EL (cell line): ENCODE measurements at places on chromosomes 1 and 21.

DNA sequence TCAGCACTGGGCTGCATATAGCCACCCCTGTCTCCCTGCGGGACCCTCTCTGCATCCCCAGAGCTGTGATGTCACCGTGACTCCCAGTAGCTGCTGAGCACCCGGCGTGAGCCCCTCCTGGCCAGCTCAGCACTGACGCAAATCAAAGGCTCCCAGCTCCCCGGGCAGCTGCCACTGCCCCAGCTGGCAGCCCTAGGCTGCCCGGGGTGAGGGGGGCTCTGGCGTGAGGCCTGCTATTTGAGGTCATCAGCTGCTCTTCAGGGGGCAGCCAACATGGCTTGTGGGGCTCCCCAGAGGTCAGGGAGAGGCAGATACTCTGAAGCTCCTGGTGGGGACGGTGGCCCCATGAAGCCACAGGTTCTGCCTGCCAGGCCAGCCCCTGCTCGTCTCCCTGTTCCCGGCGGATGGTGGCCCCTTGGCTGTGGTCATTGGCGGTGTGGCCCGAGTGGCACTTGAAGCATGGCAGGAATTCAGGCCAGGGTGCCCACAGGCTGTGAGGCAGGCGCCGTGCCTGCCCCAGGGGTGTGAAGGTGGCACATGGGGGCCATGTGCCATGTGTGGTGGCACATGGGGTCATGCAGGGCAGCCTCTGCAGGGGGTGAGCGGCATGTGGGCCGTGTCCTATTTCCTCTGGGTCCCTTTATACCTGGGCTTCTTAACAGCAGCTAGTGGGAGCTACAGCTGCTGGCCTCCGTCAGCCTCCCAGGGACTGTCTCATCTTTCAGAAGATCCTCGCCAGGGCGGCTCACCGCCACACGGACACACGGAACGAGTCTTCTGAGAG, 85.4 kb downstream of the SIK1 start:
- peak; percentile 16 for DNase-seq

DNA sequence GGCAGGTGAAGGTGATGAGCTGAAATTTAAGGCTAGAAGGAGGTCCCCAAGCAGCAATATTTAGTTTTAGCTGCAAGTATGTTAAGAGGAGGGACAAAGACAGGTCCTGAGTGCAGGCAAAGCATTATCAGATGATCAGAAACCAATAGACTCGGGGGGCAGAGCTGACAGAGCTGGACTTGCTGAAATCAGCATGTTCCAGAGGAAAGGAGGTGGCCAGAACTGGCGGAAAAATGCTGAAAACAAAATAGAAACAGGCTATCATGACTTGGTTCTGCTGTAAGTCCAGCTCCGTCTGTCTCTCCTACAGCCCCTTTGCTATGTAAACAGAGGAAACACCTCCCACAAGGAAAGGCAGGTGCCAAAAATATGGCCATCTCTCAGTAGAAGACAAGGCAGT, at the start of gene CD5L:
TSS of gene CD5L (minus strand) at position 101 of the 400 bp plus-strand sequence. CDS start 107 bp downstream, outside the sequence.
- DNase-seq, result no peak

- no peak for DNase-seq
Measured at GRCh38 chr1:8203056-8203455, 114.9 kb upstream of the SLC45A1 start.

GRCh38 chr1:60428127-60428526, 354.6 kb upstream of the C1orf87 start:
- DNase-seq, result no peak

DNA sequence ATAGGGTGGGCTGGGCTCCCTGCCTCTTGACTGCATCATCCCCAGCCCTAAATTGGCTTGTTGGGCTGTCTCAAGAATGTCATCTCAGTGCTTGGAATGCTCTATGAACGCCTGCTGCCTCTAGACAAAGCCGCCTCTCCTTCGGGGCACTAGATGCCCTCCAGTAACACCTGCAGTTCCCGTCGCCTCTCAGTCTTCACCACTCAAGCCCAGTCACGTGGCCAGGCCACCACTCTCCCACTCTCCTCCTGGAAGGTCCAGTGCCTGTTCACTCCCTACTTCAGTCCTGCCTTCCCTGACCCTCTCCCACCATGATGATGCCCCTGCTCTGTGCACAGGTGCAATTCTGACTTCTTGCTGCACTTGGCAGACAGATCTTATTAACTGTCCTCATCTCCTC, 7.0 kb downstream of the TAS1R2 start:
- no peak for DNase-seq

DNA sequence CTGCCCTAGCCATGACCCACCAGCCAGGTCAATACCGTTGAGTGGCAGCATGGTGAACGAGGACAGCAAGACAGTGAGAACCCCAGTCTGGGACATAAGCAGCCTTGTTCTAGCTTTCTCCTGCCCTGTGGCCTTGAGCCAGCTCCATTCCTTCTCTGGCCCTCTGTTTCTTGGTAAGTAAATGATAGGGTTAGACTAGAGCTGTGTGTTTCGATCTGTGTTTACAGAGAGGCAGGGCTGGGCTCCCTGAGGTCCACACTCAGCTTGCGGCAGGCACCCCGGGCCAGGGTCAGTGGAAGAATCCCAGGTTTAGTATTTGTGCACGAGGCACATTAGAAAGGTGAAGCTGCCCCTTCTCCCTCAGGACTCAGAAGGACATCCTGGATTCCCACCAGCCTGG, 27.3 kb downstream of the FOXO6 start:
- DNase-seq, result no peak

DNA sequence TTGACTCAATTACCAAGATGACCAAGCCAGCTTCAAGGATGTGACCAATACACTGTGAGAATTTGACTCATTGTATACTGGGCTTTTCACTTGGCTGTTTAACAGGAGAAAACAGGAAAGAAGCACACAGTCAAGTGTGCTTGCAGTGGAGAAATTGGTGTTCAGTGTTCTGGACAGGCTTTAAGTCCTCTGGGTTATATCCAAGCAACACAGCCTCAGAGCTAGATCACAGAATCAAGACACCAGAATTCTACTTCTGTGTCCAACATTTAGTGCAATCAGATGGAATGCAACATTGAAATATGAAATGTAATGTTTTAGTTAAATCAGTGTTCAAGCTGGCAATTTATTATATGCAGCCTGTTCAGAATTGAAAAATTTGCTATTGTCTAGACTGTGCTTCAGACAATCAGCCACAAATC, 694.4 kb downstream of the LTN1 start:
- DNase-seq, result no peak

DNA sequence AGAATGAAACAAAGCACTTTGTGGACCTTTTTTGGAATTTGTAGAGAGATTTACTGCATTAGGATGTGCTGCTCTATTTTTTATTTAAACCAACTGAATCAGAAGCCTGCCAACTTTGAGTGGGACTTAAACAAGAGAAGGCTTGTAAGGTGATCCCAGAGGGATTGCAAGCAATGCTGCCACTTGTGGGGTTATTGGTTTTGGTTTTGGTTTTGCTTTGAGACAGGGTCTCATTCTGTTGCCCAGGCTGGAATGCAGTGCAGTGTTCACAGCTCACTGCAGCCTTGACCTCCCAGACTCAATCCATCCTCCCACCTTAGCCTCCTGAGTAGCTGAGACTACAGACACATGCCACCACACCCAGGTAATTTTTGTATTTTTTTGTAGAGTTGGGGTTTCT, 32.2 kb upstream of the GNG5 start:
- DNase-seq, result no peak

DNA sequence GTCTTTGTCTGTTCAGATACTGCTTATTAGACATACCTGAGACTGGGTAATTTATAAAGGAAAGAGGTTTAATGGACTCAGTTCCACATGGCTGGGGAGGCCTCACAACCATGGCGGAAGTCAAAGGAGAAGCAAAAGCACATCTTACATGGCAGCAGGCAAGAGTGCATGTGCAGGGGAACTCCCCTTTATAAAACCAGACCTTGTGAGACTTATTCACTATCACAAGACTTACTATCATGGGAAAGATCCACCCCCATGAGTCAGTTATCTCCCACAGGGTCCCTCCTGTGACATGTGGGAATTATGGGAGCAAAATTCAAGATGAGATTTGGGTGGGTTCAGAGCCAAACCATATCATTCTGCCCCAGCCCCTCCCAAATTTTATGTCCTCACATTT, 7.1 kb upstream of the PSMA5 start:
- DNase-seq, result no peak

- DNase-seq, result no peak
Measured at GRCh38 chr1:226021401-226021800, 22.3 kb upstream of the SDE2 start.

- DNase-seq, result peak; percentile 98
Measured at GRCh38 chr1:27539901-27540861, 50.2 kb upstream of the WASF2 start.

DNA sequence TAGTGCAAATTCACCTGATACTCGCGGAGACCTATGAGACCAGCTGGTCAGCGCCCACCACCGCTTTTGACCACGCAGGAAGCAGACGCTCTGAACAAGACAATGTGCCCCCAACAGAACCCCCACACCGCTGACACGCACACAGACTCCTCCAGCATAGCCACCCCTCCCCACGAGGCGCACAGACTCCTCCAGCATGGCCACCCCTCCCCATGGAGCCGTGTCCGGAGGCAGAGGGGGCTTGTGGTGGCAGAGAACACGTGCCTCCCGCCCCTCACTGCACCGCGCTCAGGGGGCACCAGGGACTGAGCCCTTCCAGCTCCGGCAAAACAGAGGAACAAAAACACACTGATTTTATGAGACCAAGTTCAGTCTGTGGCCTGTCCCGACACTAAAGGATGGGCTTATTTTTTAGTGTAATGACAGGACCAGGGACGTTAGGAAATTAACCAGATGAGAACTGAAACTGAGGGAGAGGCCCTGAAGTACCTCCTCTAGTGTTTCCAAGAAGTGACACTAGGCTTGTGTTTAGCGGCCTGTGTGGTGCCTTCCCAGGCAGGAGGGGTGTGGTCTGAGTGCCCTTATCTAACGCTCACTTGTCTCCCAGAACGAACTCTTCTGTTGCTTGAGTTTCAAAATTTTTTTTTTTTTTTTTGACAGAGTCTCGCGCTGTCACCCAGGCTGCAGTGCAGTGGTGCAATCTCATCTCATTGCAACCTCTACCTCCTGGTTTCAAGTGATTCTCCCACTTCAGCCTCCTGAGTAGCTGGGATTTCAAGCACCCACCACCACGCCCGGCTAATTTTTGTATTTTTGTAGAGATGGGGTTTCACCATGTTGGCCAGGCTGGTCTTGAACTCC, 10.0 kb upstream of the AGPAT3 start:
- no peak for DNase-seq

DNA sequence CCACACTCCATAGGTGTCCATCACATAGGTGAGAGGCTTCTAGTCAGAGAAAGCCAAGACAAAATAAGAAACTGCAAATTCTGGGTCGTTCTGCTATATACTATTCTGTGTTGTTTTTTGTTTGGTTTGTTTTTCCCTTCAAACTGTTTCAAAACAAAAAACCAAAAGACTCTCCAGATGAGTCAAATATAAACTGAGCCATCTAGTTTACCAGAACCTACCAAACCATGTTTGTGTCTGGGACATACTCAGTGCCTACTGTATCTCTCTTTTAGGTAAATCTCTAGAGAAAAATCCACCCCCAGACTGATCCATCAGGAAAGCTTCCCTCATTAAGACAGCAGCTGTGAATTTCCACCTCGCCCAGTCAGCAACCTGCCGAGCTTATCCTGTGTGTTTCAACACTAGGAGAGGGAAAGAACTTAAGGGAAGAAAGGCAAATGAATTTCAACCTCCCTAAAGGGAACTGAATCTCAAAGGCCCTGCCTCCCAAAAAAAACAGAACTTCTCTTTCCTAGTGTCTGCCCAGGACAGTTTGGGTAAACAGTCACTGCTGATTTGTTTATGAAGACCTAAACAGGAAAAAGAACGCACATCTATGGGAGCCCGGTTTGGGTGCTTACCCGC, 17.2 kb downstream of the PPT1 start:
- no peak for DNase-seq

DNA sequence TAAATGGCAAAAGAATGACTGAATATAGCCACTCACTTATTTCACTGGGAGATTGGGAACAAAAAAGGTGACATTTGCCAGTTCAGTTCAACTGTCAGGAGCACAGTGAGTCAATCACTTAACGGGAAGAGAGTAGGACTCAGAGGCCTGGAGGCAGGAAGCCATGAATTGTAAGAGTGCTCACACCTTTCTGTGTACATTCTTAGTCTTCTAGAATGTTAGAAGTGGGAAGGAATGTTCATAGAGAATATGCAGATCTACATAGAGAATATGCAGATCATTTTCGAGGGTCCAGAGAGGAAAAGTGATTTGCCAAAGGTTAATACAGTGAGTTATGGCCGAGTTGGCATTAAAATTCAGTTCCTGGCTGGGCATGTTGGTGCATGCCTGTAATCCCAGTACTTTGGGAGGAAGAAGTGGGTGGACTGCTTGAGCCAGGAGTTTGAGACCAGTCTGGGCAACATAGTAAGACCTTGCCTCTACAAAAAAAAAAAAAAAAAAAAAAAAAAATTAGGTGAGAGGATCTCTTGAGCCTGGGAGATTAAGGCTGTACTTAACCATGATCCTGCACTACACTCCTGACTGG, 8.3 kb downstream of the IL20 start:
- DNase-seq, result no peak
